ENCODE measurements at places on chromosomes 6 and 20. TPM values are rescaled to one million over a fixed set of nuclear protein-coding genes. Genes with fewer than 3 reads are reported as not detected.

The YWHAB gene
- polyA plus RNA-seq: 552 TPM

The GRM1 gene
- polyA plus RNA-seq: not detected

The GPLD1 gene
- polyA plus RNA-seq: 0.94 TPM

The HACE1 gene
- 4.1 TPM for polyA plus RNA-seq

The HLA-G gene
- polyA plus RNA-seq: 1.0 TPM

The ZNF318 gene
- 6.9 TPM for polyA plus RNA-seq

The CGA gene
- not detected for polyA plus RNA-seq

The TP53RK gene
- polyA plus RNA-seq: 11.2 TPM

The RAB23 gene
- polyA plus RNA-seq: 0.70 TPM

The SLC9A8 gene
- polyA plus RNA-seq: 6.2 TPM

The ARHGAP18 gene
- polyA plus RNA-seq: 0.53 TPM

The SIRPB1 gene
- polyA plus RNA-seq: 7.9 TPM

The MAS1 gene
- polyA plus RNA-seq: not detected

The SH3BGRL2 gene
- 0.37 TPM for polyA plus RNA-seq

The MOG gene
- not detected for polyA plus RNA-seq

The PRR18 gene
- not detected for polyA plus RNA-seq

The LCA5 gene
- 0.30 TPM for polyA plus RNA-seq

The PRPH2 gene
- polyA plus RNA-seq: 0.14 TPM

The CABLES2 gene
- polyA plus RNA-seq: 1.8 TPM

The DYNLT2 gene
- polyA plus RNA-seq: 1.6 TPM

The RAD21L1 gene
- 0.48 TPM for polyA plus RNA-seq

The HRH3 gene
- not detected for polyA plus RNA-seq

The SAMD5 gene
- polyA plus RNA-seq: not detected

Data from naive thymus-derived CD4-positive, alpha-beta T cell (primary cell).